ENCODE measurements at places on chromosomes 7 and 10.

GRCh38 chr7:135328053-135328452 lies 94.4 kb downstream of the STRA8 start:
- DNase-seq = no peak

DNA sequence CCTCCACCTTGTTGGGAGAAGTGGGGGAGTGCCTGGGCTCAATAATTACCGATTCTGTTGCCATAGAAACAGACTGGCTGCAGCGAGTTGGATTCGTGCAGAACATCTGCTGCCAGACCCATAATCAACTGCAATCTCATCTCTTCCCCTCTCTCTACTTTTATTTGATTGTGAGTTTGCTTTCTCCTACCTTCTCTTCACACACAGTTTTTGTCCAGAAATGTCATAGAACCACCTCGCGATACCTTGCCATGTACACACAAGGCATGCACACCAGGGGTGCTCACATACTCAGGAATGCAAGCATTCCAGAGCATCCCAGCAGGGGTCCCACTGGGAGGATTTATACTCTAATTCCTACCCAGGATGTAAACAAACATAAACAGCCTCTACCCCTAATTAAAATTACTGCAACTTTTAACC lies 262.2 kb upstream of the AOAH start:
- DNase-seq = no peak

- no peak for DNase-seq
These were observed 66.0 kb downstream of the TCERG1L start for GRCh38 chr10:131245475-131246059.

- DNase-seq = no peak
These were observed 27.5 kb downstream of the ADD3 start for GRCh38 chr10:110035070-110035921.

DNA sequence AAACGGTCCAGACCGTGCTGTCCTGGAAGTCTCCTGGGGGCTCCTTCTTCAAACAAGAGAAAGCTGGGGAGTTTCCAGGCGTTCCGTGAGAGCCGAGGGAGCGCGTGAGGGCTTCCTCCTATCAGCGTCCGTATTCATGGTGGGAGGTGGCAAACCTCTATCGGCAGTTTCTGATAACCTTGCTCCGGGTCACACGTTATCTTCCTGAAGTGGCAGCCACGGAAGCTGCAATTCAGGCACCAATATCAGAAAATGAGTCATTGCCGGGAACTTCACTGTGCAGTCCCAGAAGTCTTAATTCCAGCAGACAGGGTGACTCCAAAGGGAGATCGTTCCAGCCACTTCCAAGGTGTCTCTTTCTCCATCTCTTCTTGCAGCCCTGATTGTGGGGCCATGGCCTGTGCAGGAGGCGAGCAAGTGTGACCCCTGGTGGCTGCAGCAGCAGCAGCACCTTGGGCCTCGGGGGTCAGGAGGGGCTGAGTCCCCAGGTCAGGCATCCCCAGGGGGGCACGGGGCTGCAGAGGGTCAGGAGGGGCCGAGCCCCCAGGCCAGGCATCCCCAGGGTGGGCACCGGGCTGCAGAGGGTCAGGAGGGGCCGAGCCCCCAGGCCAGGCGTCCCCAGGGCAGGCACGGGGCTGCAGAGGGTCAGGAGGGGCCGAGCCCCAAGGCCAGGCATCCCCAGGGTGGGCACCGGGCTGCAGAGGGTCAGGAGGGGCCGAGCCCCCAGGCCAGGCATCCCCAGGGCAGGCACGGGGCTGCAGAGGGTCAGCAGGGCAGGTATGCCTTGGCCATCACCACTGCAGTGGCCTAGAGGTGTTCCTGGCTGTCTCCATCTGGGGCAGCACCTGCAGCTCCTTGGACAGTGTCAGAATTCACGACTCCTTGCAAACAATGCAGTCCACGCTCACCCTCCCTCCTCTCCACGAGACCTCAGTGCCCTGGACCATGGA lies 538.7 kb downstream of the DNAJB6 start:
- DNase-seq = peak; percentile 42

DNA sequence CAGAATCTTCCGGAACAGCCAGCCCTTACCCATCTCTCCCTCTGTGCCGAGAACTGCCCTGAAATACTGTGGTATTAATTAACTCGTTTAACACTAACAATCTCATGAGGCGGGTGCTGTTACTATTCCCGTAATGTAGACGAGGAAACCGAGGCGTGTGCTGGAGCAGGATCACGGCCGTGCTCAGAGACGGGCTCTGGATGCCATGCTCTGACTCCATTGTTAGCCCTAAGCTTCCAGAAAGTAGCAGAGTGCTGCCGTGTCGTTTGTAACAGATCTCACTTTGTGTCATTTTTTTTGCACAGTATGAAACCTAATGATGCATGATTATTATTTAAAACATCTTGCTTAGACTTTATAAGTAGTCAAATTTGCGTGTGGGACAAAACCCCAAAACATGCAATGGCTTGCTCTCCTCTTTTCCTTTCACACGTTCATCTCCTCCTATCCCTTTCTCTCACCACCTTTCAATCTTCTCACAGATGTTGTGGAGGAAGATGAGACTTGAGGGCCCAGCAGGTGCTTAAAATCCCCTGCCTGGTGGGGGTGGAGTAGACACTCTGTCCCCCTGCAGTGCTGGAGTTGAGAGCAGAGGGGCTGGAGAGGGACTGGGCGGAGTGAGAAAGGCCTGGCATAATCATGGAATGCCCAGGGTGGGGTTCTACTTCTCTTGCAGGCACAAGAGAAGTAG lies 482 bp upstream of the ACTR3C start:
- peak; percentile 43 for DNase-seq

DNA sequence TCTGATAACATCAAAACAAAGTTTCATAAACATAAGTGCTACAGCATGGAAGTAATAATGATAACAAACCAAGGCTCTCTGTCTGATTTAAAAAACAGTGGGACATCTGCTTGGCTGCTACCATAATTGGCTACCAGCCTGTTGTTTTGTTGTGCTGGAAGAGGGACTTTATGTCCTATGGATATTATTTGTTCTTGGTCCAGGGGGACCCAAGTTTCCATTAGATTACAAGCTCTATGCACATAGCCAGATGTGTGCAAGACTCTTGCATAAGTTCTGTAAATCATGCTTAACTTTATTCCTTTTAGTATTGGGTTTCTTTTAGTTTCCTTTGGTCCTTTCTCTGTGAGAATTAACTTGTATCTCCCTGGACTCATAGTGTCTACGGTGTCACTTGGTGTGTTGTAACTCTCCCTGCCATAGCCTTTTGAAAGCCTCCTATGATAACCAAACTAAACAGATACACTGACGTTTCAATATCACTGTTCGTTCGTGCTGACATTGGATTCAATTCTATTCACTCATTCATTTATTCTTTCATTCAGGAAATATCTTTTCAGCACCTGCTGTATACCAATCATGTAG lies 41.4 kb upstream of the CD36 start:
- DNase-seq = no peak

- DNase-seq = no peak
These were observed 1102.3 kb downstream of the GRM8 start for GRCh38 chr7:126150278-126150958.

GRCh38 chr10:79454259-79454658 lies 8.8 kb upstream of the ZCCHC24 start:
- DNase-seq = no peak

- no peak for DNase-seq
These were observed 19.4 kb upstream of the NRP1 start for GRCh38 chr10:33353853-33354252.

- DNase-seq = no peak
These were observed 129.6 kb downstream of the NPSR1 start for GRCh38 chr7:34787586-34787985.

- DNase-seq = no peak
These were observed 49.7 kb downstream of the PDK4 start for GRCh38 chr7:95546647-95547046.
